Inflammatory macrophage treated with lipopolysaccharide for 4 hours (primary cell): ENCODE measurements at places on chromosomes 5 and 9.
A peak's percentile ranks its signal among the peaks of the same experiment; 100 is the strongest.

- no peak for DNase-seq
Observed at GRCh38 chr9:38441347-38442085, 17.3 kb upstream of the IGFBPL1 start.

- DNase-seq = peak; percentile 72
Observed at GRCh38 chr9:114806526-114806900, 674 bp upstream of the TNFSF15 start.

- peak; percentile 10 for DNase-seq
Observed at GRCh38 chr9:124660341-124660801, 110.7 kb downstream of the NR6A1 start.

- no peak for DNase-seq
Observed at GRCh38 chr5:123785162-123786071, 273.4 kb downstream of the CSNK1G3 start.

- DNase-seq = no peak
Observed at GRCh38 chr5:85357309-85357708, 972.6 kb upstream of the EDIL3 start.

DNA sequence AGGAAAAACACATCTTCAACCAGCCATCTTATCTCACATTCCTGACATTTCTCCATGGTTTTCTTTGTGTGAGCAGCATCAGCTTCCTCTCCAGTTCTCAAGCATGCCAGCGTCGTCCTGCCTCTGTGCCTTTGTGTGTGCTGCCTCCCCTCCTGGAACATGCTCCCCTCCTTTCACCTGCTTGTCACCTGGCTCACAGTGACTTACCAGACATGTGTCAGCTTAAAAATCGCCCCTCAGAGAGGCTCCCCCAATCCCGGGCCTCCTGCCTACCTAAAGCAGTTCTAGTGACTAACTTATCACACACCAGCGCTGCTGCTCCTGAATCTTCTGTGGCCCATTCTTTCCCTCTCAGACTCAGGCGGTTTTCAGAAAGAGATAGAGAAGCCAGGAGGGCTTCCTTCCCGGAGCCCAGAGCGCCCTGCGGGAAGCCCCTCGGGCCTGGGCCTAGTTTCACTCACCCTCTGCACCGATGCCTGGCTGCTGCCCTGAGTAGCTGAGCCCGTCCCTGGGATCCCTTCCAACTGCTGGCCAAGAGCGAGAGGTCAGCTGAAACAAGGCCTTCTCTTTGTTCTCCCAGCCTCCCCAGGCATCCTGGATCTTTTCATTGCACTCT is 51.1 kb upstream of the MVB12B start:
- DNase-seq = no peak

DNA sequence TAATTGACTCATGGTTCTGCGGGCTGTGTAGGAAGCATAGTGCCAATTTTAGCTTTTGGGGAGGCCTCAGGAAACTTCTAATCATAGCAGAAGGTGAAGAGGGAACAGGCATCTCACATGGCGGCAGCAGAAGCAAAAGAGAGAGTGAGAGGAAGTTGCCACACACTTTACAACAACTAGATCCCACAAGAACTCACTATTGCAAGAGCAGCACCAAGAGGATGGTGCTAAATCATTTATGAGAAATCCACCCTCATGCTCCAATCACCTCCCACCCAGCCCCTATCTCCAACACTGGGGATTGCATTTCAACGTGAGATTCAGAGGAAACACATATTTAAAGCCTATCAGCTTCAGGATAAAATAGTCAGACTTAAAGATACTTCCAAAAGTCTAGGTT is 36.1 kb upstream of the LPAR1 start:
- peak; percentile 81 for DNase-seq

DNA sequence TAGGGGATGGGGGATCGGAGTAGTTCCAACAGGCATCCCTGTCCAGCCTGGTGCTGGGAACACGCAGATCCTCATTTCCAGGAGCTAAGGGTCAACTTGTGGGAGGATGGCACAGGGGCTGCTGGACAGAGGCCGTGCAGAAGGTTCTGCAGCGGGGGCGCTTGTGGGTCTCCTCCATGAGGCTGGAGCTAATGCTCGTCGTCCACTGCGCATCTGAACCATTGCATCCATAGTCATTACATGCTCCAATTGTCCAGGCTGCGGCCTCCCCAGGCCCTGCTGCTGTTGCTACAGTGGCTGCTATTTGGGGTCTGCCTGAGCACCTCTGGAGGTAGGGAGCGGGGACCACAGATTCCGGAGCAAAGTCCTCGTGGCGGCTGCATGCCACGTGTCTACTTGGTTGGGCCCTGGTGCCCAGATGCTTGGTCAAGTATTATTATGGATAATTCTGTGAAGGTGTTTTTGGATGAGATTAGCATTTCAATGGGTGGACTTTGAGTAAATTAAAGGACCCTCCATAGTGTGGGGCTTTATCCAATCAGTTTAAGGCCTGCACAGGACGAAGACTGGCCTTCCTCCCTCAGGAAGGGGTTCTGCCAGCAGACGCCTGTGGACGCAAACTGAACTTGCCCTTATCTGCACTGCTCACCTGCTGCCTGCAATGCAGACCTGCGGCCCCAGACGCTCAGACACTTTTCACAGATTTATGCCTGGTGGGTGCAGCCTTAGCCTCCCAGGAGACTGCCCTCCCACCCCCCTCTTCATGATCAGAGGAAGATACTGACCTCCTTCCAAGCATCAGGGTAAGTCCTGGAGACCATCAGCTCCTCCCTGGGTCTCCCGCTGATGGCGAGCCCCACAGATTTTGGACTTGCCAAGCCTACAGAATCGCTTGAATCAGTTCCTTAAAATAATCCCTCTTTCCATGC is 127.5 kb upstream of the IRX4 start:
- DNase-seq = no peak

DNA sequence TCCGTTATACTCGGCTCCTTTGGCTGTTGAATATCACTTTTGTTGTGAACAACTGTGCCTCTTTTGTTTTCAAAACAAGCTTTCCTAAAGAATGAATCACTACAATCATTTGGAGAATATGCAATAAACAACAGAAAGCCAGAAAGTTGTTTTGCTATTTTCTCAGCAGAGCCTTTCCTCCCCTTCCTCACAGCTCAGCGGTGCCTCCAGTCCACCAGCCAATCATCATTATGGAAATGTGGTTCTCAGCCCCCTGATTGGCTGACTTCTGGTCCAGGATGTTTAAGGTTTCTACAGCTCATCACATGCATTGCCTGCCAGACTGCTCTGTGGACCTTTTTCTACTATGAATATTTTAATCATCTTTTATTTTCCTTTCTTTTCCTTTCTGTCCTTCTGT is 9.1 kb upstream of the ZNF608 start:
- no peak for DNase-seq

DNA sequence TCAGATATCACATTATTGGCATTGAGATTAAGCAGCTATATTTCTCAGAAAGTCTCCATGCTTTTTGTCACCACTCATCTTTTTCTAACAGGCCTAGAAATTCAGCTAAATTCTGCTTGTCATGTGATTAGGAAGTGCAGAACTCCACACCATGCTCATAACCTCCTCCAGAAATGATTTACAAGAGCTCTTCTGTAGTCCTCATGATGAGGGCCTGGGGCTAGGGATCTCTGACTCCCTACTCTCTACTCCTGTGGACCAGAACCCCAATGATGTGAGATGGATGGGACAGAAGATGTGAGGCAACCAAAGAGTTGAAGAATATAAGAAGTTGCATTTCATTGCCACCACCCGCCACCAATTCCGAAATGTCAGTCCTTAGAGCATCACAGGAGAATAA is 16.5 kb upstream of the SIL1 start:
- no peak for DNase-seq

DNA sequence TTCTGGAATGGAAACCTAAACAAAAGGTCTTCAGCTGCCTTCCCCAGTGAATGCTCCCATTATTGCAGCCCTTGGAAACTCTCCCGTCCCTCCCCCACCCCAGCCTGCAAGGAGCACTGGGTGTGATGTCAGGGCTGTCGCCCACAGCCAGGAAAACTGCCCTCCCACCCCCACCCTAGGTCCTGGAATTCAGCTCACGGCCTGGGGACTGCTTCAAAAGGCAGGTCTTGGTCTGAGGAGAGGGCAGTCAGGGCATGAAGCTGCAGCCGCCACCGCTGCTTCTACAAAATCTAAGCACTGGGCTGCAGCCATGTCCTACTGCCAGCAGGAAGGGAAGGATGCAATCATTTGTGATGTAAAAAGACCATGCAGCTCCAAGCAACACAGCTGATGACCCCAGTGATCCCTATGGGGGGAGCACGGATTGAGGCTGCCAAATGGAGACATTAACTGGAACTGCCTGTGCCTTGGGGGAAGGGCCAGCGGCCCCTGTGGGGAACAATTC is 11.4 kb downstream of the GRHPR start:
- no peak for DNase-seq

- peak; percentile 81 for DNase-seq
Observed at GRCh38 chr5:96885518-96886338, 9.4 kb downstream of the ERAP2 start.

DNA sequence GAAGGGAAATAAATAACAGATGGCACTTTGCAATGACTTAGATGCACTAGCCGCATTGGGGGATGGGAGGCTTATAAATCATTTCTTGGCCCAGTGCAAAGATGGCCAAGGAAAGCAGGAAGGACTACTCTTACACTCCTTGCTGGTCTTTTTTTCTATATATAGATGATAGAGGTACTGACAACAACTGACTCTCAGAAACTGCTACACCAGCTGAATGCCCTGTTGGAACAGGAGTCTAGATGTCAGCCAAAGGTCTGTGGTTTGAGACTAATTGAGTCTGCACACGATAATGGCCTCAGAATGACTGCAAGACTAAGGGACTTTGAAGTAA is 1.7 kb downstream of the CCNG1 start:
- no peak for DNase-seq

GRCh38 chr9:8270235-8270634 is 470.7 kb upstream of the DMAC1 start:
- no peak for DNase-seq

- peak; percentile 73 for DNase-seq
Observed at GRCh38 chr9:128026773-128027541, 40.2 kb downstream of the NAIF1 start.

DNA sequence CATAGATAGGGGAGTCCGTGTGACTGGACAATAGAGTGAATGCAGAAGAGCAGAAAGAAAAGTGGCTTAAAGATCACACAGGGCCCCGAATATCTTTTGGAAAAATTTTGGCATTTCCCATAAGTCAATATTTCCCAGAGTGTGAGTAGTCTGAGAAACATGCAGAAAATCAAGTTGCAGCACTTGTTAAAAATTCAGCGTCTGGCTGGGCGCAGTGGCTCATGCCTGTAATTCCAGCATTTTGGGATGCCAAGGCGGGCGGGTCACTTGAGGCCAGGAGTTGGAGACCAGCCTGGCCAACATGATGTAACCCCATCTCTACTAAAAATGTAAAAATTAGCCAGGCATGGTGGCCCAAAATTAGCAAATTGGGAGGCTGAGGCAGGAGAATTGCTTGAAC is 227.0 kb downstream of the DRD1 start:
- no peak for DNase-seq

GRCh38 chr5:66012271-66012670 is 85.9 kb downstream of the ERBIN start:
- no peak for DNase-seq

DNA sequence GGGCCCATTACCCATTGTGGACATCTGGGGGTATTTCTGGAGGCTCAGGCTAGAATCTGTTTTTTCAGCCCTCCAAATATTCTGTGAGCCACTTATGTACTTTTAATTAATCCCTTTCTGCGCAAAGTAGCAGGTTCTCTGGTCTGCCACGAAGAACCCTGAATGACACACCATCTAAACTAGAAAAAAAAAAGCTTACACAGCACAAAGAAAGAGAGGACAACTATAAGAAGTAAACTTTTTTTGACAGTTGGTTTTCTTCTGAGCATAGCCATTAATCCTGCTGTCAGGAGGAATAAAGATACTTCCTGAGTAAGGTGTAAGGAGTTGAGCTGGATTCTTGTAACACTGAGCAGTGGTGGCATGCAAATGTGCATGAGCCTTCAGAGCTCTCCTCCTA is 327.5 kb downstream of the TMEM232 start:
- no peak for DNase-seq
